ENCODE measurements at places on chromosomes 7 and 10. TPM values are rescaled to one million over a fixed set of nuclear protein-coding genes. Genes with fewer than 3 reads are reported as not detected.

Gene C10orf90
- not detected for total RNA-seq

Gene FGFR2
- 26.5 TPM for total RNA-seq

Gene SPDYE8
- not detected for total RNA-seq

Gene ABCB1
- total RNA-seq, result 13.2 TPM

Gene TMEM209
- total RNA-seq, result 15.5 TPM

Gene ABCB4
- total RNA-seq, result 0.48 TPM

DNA sequence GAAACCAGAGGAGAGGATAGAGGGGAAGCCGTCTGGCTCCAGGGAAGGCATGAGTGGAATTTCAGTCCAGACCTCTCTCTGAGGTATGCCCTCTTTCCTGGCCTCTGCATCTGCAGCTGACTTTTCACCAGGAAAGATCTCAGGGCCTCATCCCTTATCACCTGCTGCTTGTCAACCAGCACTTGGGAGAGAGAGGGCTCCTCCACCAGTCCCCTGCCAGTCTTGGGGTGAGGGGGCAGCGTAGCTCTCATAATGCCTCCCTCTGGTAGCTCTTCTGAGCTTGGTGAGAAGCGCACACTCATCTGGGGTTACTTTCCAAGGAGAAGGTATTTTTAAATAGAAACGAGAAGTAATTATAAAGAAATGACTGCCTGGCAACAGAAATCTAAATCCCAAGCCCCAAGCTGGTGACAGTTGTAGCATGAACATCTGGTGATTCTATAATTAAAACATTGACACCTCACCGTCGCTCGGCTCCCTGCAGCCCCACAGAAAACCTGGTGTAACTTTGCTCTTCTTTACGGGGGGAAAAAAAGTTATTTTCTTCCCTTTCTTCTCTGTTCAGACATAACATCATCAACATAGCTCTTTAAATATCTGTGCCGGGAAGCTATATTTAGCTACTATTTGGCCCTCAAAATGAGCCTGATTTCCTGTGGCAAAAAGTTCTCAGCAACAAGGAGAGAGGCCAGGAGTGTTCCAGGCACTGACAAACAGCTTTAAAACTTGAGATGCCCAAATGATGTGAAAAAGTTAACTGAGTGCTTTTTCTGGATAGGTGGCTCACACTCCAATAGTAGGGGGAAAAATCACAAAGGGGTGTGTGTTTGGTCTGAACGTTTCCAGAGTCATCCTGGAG is 26.9 kb downstream of the HIP1 start:
- DNase-seq, result no peak
- H3K36me3 ChIP-seq, result no peaks in the 10 kb centered on the region
- peaks cover 7% of the 10 kb centered on the region for H3K4me1 ChIP-seq
- H3K27me3 ChIP-seq, result no peaks in the 10 kb centered on the region
- no peak overlapping the region for H3K27ac ChIP-seq

DNA sequence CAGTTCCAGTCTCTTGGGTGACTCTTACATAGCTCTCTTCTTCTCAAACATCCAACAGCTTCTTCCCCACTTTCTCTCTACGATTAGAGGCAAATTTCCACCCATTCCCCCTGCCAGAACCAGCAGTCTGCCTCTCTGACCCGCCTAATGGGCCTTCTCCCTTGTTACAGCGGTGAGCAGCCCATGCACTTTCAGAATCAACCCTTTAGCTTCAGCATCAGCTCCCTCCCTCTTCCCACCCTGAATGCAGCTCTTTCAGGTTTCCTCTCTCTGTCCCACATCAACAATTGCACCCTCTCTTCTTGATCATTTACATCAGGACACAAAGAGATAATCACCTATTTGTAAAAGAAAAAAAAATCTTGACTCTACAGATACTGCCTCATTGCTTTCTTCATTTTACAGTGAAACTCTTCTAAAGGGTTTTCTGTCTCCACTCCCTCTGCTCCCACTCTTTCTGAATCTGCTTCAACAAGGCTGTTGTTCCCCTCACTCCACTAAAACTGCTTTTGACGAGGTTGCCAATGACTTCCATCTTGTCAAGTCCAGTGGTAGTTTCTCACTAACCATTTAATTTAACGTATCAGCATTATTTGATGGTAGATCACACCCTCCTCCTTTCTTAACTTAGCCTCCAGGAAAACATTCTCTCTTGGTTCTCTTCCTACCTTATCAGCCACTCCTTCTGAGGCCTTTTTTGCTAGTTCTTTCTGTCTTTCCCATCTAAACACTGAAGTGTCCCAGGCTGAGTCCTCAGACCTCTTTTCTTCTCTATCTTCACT is 106.6 kb downstream of the NPY start:
- DNase-seq, result no peak
- no peaks in the 10 kb centered on the region for H3K36me3 ChIP-seq
- no peak overlapping the region for H3K4me3 ChIP-seq
- H3K27me3 ChIP-seq, result no peaks in the 10 kb centered on the region
- no peak overlapping the region for H3K27ac ChIP-seq

- H3K4me3 ChIP-seq, result no peak overlapping the region
- no peaks in the 10 kb centered on the region for H3K27me3 ChIP-seq
- DNase-seq, result no peak
- no peak overlapping the region for H3K27ac ChIP-seq
- no peaks in the 10 kb centered on the region for H3K36me3 ChIP-seq
These were observed 1163.4 kb upstream of the AUTS2 start for GRCh38 chr7:68434857-68435256.

- no peak overlapping the region for H3K4me3 ChIP-seq
- H3K27me3 ChIP-seq, result no peaks in the 10 kb centered on the region
- H3K36me3 ChIP-seq, result no peaks in the 10 kb centered on the region
- DNase-seq, result no peak
- no peak overlapping the region for H3K27ac ChIP-seq
These were observed 239.1 kb upstream of the AUTS2 start for GRCh38 chr7:69359003-69359700.

DNA sequence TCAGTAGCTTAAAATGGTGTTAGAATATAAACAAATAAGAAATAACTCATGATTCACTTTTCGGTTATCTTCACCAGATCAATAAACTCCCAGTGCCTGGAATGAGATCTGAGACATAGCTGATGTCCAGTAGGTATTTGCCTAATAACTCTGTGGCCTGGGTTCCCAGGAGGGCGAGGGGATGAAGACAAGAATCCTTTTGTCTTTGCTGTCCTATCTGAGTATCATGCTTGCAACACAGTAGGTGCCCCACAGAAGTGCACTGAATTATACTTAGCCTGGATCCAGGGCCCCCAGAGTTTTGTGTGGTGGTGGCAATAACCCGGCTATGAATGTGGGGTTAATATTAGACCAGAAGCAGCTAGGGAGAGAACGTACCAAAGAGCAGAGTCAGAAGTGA is 350.1 kb upstream of the AOAH start:
- H3K4me3 ChIP-seq, result no peak overlapping the region
- H3K27ac ChIP-seq, result no peak overlapping the region
- DNase-seq, result no peak
- H3K27me3 ChIP-seq, result no peaks in the 10 kb centered on the region
- no peaks in the 10 kb centered on the region for H3K4me1 ChIP-seq

- DNase-seq, result no peak
- H3K4me1 ChIP-seq, result peaks cover 3% of the 10 kb centered on the region
- no peaks in the 10 kb centered on the region for H3K27me3 ChIP-seq
These were observed 80.9 kb downstream of the NT5C2 start for GRCh38 chr10:103111918-103112877.

DNA sequence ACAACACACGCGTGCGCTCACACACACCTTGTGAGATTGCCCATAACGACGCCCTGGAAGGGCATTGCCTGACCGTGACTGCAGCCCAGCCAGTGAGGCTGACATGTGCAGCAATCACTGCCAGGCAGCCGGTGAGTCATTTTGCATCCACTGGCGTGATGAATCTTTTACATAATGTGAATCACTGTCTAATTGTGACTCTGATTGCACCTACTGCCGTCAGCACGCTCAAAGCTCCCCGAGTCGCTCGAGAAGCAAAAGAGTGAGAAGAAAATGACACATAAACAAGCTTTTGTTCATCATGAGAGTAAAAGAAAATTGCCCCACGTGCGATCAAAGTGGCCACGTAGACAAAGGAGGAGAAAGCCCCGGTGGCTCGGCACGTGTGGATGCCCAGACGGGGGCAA is 117.4 kb upstream of the PFKP start:
- DNase-seq, result no peak
- no peak overlapping the region for H3K4me3 ChIP-seq
- no peaks in the 10 kb centered on the region for H3K36me3 ChIP-seq
- no peak overlapping the region for H3K27ac ChIP-seq
- no peaks in the 10 kb centered on the region for H3K27me3 ChIP-seq
- no peaks in the 10 kb centered on the region for H3K4me1 ChIP-seq

DNA sequence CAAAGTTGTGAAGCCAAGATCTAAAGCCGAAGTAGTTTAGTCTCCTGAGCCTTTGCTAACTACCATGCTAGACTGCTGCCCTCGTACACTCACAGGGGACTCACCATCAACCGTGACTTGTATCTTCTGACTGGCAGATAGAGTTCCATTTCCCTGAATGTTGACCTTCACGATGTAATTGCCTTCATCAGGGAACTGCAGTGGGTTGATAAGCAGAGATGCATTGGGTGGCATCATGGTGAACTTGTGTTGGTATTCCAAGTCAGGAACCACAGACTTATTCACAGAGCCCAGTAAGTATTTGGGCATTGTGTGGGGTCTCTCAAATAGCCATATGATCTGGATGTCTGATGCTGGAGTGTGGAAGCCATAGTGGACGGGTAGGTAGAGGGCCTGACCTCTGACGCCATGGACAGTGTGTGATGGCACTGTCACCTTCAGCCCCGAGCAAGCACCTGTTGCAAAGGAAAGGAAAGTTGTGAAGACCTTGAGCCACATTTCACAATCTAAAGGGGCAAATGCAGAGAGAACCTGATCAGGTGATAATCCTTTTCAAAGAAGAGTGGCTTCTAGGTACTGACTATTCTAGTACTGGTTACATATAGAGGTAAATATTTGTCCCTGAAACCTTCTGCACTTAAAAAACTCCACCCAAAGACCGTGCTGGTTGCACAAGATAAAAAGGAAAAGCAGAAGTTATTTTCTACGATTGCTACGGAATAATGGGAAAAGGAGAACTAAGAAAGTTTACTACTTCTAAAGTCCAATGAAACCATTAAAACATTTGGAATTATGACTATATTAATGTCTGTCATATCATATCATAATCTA is 7.1 kb downstream of the HEPACAM2 start:
- DNase-seq, result no peak
- H3K27me3 ChIP-seq, result no peaks in the 10 kb centered on the region
- H3K4me1 ChIP-seq, result no peaks in the 10 kb centered on the region
- no peaks in the 10 kb centered on the region for H3K36me3 ChIP-seq

DNA sequence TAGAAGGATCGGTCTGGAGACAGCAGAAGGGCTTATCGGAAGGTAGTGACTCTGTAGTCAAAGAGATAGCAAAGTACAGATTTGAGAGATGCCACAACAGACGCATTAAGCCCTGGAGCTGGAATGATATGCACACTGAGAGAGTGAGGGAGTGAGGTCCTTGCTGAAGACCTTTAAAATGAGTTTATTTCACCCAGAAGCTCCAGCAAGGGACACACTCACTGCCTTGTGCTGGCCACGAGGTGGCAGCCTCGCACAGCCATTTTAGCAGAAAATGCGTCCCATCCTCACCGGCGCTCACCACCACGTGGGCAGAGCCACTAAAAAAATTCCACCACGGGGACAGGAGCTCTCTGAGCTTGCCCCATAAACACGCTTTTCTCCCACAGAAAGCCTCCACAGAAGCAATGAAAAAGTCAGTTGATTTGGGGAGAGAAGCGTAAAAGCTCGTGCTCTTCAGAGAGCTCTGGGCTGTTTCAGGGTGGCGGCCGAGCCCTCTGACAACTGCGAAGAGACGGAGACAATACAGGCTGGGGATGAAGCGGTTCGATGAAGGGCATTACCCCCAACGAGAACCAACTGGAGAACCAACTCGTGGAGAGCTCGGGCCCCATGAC is 163.0 kb upstream of the KLF14 start:
- H3K27me3 ChIP-seq, result no peaks in the 10 kb centered on the region
- H3K4me3 ChIP-seq, result no peak overlapping the region

All from ovary (tissue), 10 donors.